NCI-H510A (cell line): ENCODE measurements at places on chromosomes 1 and 21.
A peak's percentile ranks its signal among the peaks of the same experiment; 100 is the strongest.

DNA sequence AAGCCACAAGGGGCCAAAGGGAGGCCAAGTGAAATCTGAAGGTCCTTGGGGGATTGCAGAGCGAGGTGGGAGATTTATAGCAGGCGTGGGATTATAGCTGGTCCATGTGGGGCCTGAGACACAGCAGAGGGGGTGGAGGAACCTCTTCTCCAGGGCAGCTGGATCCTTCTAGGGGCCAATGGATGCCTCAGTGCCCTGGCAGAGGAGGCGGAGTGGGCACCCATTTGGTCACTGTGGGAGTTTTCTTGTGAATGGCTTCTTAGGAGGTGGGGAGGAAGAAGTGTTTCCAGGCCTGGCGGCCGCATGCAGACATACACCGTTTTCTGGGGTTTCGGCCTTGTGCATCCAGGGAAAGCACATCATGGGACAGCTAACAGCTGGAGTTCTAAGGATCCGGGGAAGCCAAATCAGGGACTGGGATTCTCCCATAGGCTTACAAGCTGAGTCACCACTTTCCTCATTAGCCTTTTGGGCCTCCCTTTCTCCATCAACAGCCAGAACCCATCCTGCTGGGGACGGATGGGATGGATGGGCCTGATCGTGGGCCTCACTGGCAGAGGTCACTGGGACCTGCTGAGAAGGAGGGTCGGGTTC lies 76.5 kb downstream of the RHOU start:
- DNase-seq: no peak

DNA sequence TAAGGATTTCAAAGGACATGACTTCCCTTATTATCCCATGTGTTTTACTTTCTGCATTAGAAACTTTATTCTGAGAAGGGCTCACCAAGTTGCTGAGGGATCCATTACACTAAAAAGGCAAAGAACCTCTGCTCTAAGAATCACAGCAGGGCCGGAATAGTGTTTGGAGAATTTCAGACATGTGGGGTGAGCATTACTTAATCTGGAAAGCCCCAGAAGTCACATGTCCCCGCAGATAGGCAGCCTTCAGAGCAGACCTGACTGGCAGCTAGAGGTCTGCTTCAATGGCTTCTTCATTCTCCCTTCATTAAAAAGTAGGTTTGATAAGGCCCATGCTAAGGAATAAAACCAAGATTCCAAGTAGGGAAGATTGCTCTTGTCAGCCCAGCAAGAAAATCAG lies 52.6 kb upstream of the RBM15 start:
- DNase-seq: no peak

GRCh38 chr1:43056981-43057391 lies 98.3 kb upstream of the SLC2A1 start:
- no peak for DNase-seq

GRCh38 chr1:235739124-235739523 lies 89.5 kb upstream of the GNG4 start:
- no peak for DNase-seq

DNA sequence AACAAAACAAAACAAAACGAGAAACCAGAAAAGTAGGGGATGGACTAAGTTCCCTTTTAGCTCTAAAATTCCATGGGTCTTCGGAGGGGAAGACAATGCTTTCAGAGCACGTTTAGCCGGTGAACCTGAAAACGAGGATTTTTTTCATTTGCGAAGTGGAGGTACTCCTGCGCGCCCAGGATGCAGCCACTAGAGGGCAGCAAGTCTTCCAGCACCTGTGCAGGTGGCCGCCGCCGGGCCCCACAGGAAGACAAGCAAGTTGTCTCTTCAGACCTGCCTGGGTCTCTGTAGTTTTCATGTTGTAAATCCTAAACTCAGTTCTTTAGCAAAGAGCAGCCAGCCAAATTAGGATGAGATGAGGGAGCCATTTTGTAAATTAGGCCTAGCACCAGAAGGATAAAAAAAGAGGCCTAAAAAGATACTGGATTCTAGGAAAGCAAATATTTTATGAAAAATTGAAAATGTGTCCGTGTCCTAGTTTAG lies 17.7 kb upstream of the SNX27 start:
- DNase-seq: peak; percentile 46
